SHP77 treated with DMSO at 0.1 percent for 48 hours (cell line): ENCODE measurements at places on chromosomes 4 and X.

- DNase-seq: no peak
Observed at GRCh38 chrX:112254896-112255295, 172.3 kb upstream of the TRPC5 start.

GRCh38 chr4:963276-964225 lies 9.8 kb downstream of the DGKQ start:
- no peak for DNase-seq

GRCh38 chr4:55450566-55450965 lies 54.8 kb downstream of the TMEM165 start:
- DNase-seq: no peak

GRCh38 chrX:31580726-31581125 lies 508.9 kb upstream of the FTHL17 start:
- DNase-seq: no peak

- no peak for DNase-seq
Observed at GRCh38 chr4:80266902-80267380, 477 bp downstream of the FGF5 start.

DNA sequence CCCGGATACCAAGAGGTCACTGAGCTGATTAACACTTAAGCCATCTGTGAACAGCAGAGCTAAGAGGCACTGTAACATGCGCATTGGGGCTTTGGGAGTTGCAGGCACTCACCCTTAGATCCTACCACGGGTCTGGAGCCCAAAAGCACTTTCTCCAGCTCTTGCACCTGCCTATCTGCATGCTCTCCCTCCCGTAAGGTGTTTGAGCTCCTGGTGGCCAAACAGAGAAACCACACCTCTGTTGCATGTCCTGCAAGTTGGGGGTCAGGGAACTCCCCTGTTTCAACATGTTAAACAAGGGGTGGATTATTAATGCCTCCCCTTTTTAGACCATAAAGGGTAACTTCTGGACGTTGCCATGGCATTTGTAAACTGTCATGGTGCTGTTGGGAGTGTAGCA lies 49.8 kb downstream of the GYPA start:
- DNase-seq: no peak
